ENCODE measurements at places on chromosomes 2 and 18. TPM values are rescaled to one million over a fixed set of nuclear protein-coding genes. Genes with fewer than 3 reads are reported as not detected.

The GALNT13 gene
- 1.1 TPM for total RNA-seq

The NOL4 gene
- total RNA-seq: 2.7 TPM

The QPCT gene
- 12.2 TPM for total RNA-seq

The NXPH2 gene
- 5.0 TPM for total RNA-seq

The DPP10 gene
- 4.7 TPM for total RNA-seq

The FSHR gene
- total RNA-seq: not detected

The SERPINB7 gene
- total RNA-seq: 0.29 TPM

The MFSD2B gene
- total RNA-seq: 2.2 TPM

The ASPRV1 gene
- total RNA-seq: 3.4 TPM

The ME2 gene
- total RNA-seq: 30.4 TPM

The IL1A gene
- total RNA-seq: 0.41 TPM

The M1AP gene
- 0.47 TPM for total RNA-seq

Data from metanephros (tissue), 2 donors.